Heart right ventricle (tissue), 16 donors: ENCODE measurements at places on chromosomes 13 and 19. TPM values are rescaled to one million over a fixed set of nuclear protein-coding genes. Genes with fewer than 3 reads are reported as not detected.
A peak's percentile ranks its signal among the peaks of the same experiment; 100 is the strongest.

DNA sequence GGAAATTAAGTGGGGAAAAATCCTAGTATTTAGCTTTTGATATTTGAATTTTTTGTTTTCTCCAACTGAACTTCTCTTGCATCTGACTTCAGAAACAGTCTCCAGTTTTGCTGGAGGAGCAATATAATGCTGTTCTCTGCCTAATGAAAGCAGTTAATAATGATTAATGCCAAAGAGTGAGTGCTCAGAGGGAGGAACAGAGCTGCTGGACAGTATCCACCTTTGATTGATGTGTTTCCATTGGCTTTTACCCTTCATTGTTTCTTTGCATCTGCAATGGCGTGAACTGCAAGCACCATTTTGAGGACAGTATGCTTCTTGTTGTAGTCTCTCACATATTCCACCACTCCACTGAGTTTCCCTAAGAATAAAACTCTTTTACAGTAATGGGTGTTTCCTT, 193.4 kb downstream of the ITGBL1 start:
- no peak for DNase-seq
- no peaks in the 10 kb centered on the region for H3K36me3 ChIP-seq
- no peak overlapping the region for H3K4me3 ChIP-seq
- no peak overlapping the region for H3K27ac ChIP-seq

DNA sequence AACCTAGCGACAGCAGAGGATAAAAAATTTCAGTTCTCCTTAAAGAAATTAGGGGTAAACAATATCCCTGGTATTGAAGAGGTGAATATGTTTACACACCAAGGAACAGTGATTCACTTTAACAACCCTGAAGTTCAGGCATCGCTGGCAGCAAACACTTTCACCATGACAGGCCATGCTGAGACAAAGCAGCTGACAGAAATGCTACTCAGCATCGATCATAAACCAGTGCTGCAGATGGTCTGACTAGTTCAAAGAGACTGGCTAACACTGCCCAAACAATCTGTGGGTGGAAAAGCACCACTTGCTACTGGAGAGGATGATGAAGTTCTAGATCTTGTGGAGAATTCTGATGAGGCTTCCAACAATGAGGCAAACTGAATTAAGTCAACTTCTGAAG, 19.9 kb upstream of the ACOD1 start:
- no peaks in the 10 kb centered on the region for H3K36me3 ChIP-seq
- no peaks in the 10 kb centered on the region for H3K4me1 ChIP-seq
- DNase-seq = no peak
- no peak overlapping the region for H3K27ac ChIP-seq
- H3K4me3 ChIP-seq = no peak overlapping the region

GRCh38 chr19:6472713-6473112, 8.6 kb downstream of the CRB3 start:
- no peak overlapping the region for H3K27ac ChIP-seq
- no peaks in the 10 kb centered on the region for H3K4me1 ChIP-seq
- H3K4me3 ChIP-seq = no peak overlapping the region
- peaks cover 23% of the 10 kb centered on the region for H3K27me3 ChIP-seq
- no peaks in the 10 kb centered on the region for H3K36me3 ChIP-seq

GRCh38 chr13:112066624-112067004, 335 bp upstream of the SOX1 start:
- H3K27ac ChIP-seq = no peak overlapping the region
- H3K36me3 ChIP-seq = no peaks in the 10 kb centered on the region
- H3K27me3 ChIP-seq = peaks cover 89% of the 10 kb centered on the region
- H3K4me1 ChIP-seq = peaks cover 8% of the 10 kb centered on the region
- DNase-seq = peak; percentile 55
- peak overlapping the region; percentile 38 for H3K4me3 ChIP-seq

DNA sequence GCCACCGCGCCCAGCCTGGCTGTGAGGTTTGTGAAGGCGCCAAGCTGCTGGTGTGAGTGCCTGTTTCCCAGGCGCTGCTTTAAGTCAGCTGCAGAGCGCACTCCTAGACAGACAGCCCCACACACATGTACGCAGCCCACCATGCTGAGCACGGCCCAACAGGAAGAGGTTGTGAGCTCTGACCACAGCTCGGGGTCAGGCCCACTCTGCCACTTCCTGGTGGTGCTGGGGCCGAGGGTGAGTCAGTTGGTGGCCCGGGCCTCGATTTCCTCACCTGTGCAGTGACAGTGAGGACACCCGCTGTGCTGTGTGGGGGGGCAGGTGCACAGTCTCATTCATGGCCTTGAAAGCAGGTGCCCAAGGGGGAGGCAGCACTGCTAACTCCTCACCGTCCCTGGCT, 106.7 kb downstream of the KDM4B start:
- DNase-seq = no peak
- H3K27me3 ChIP-seq = no peaks in the 10 kb centered on the region
- no peak overlapping the region for H3K27ac ChIP-seq
- peaks cover 4% of the 10 kb centered on the region for H3K36me3 ChIP-seq
- H3K4me3 ChIP-seq = no peak overlapping the region

GRCh38 chr13:22336460-22336859, 665.6 kb downstream of the FGF9 start:
- no peaks in the 10 kb centered on the region for H3K36me3 ChIP-seq
- DNase-seq = no peak
- H3K27ac ChIP-seq = no peak overlapping the region
- no peaks in the 10 kb centered on the region for H3K4me1 ChIP-seq
- no peaks in the 10 kb centered on the region for H3K27me3 ChIP-seq

DNA sequence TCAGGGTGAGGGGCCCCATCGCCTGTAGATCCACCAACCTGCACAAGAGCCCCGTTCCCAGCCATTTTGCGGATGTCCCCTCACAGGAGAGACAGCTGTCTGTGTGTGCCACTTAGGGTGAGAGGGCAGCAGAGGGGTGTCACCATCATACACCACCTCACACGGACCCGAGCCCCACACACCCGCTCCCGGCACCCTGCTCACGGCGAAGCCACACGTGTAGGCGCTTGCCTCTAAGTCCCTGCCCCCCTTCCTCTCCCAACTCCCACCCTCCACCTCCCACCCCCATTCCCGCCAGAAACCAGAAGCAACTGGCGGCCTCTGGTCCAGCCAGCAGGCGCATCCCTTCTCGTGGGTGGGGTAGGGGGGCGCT, 4.0 kb upstream of the DPF1 start:
- H3K36me3 ChIP-seq = no peaks in the 10 kb centered on the region
- no peak for DNase-seq
- peaks cover 23% of the 10 kb centered on the region for H3K4me1 ChIP-seq
- H3K27me3 ChIP-seq = peaks cover 92% of the 10 kb centered on the region
- no peak overlapping the region for H3K4me3 ChIP-seq

- H3K4me3 ChIP-seq = no peak overlapping the region
- no peaks in the 10 kb centered on the region for H3K27me3 ChIP-seq
- H3K36me3 ChIP-seq = no peaks in the 10 kb centered on the region
Measured at GRCh38 chr13:51717786-51718398, 86.1 kb downstream of the DHRS12 start.

- no peak for DNase-seq
- H3K27ac ChIP-seq = no peak overlapping the region
- no peaks in the 10 kb centered on the region for H3K4me1 ChIP-seq
- no peak overlapping the region for H3K4me3 ChIP-seq
Measured at GRCh38 chr13:25691654-25692053, 319.9 kb downstream of the ATP8A2 start.

- peaks cover 32% of the 10 kb centered on the region for H3K36me3 ChIP-seq
- no peak for DNase-seq
- no peak overlapping the region for H3K27ac ChIP-seq
- H3K4me1 ChIP-seq = peaks cover 7% of the 10 kb centered on the region
- no peak overlapping the region for H3K4me3 ChIP-seq
Measured at GRCh38 chr19:5017235-5017634, 48.3 kb downstream of the KDM4B start.

DNA sequence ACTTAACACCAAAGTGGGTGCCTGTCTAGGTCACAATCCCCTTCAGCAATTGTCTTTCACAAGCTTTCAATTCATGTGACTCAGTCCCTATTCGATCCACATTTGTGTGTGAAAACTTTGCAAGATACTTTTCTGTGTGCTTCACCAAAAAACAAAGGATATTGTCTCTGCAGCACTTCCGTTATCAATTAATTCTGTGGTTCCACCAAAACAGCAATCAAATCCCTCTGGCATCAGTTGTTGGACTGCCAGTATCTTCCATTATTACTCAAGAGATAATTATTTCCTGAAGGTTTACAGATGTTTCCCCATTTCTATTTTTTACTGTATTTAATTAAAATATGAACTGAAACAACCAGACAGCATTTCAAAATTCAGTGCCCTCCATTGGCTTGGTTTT, 481.4 kb downstream of the SUCLA2 start:
- DNase-seq = no peak
- no peaks in the 10 kb centered on the region for H3K27me3 ChIP-seq
- H3K4me1 ChIP-seq = no peaks in the 10 kb centered on the region
- no peak overlapping the region for H3K4me3 ChIP-seq

GRCh38 chr13:73111331-73111730, 52.5 kb downstream of the KLF5 start:
- H3K4me3 ChIP-seq = no peak overlapping the region
- no peaks in the 10 kb centered on the region for H3K27me3 ChIP-seq
- H3K27ac ChIP-seq = no peak overlapping the region
- H3K4me1 ChIP-seq = no peaks in the 10 kb centered on the region
- no peak for DNase-seq

- no peak overlapping the region for H3K27ac ChIP-seq
- no peaks in the 10 kb centered on the region for H3K27me3 ChIP-seq
- no peak overlapping the region for H3K4me3 ChIP-seq
- H3K4me1 ChIP-seq = no peaks in the 10 kb centered on the region
- DNase-seq = no peak
Measured at GRCh38 chr13:70666883-70667556, 558.8 kb upstream of the KLHL1 start.

GRCh38 chr19:33187183-33187540, 7.0 kb upstream of the LRP3 start:
- no peaks in the 10 kb centered on the region for H3K36me3 ChIP-seq
- no peaks in the 10 kb centered on the region for H3K27me3 ChIP-seq
- DNase-seq = no peak

DNA sequence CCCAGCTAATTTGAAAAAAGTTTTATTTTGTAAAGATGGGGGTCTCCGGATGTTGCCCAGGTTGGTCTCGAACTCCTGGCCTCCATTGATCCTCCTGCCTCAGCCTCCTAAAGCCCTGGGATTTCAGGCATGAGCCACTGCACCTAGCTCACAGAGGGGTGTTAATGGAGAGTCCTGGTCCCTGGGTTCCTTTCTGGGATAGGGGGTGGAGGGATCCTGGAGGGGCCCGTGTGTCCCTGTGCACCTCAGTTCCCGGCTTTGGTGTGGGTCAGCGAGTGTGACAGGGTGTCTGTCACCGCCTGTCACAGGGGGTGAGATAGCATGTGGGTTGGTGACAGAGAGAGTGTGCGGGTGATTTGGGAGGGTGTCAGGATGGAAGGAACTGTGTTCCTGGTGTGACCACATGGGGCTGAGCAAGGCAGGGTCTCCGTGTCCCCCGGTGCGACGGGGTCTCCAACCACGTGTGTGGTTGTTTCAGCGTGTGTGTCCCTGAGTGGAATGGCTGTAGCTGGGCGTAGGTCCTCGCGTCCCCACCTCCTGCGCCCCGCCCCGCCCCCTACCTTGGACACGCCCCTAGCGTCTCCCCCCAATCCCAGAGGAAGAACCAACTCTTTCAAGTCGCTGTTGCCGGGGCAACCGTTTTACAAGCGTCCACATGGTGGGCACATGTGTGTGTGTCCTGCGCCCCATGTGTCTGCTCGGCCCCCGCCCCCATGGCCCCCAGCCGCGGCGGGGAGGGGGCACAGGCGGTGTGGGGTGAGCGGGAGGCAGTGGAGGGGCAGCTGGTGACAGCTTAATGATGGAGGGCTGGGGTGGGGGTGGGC, 2.9 kb upstream of the NRTN start:
- no peak overlapping the region for H3K27ac ChIP-seq
- peaks cover 79% of the 10 kb centered on the region for H3K27me3 ChIP-seq
- no peaks in the 10 kb centered on the region for H3K36me3 ChIP-seq
- no peak overlapping the region for H3K4me3 ChIP-seq

DNA sequence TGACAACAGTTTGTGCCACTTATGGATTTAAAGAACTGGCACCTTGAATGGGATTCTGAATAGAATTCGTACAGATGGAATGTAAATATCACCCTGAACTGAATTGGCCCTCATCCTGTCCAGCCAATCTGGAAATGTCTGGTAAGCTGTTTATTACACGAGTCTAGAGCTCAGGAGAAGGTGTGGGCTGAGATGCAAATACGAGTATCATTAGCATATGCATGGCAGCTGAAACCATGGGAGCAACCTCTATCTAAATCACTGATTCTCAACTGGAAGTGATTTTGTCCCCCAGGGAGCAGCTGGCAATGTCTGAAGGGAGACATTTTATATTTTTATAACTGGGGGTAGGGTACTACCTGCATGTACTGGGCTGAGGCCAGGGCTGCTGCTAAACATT, 15.6 kb upstream of the VWA8 start:
- no peaks in the 10 kb centered on the region for H3K27me3 ChIP-seq
- no peak overlapping the region for H3K4me3 ChIP-seq
- H3K36me3 ChIP-seq = no peaks in the 10 kb centered on the region
- no peak for DNase-seq
- H3K27ac ChIP-seq = no peak overlapping the region
- no peaks in the 10 kb centered on the region for H3K4me1 ChIP-seq

GRCh38 chr13:71290963-71291841, 575.8 kb downstream of the DACH1 start:
- H3K4me1 ChIP-seq = peaks cover 10% of the 10 kb centered on the region
- no peaks in the 10 kb centered on the region for H3K36me3 ChIP-seq
- peak; percentile 55 for DNase-seq
- H3K27me3 ChIP-seq = no peaks in the 10 kb centered on the region
- H3K4me3 ChIP-seq = peak overlapping the region; percentile 54
- H3K27ac ChIP-seq = peak overlapping the region; percentile 78

DNA sequence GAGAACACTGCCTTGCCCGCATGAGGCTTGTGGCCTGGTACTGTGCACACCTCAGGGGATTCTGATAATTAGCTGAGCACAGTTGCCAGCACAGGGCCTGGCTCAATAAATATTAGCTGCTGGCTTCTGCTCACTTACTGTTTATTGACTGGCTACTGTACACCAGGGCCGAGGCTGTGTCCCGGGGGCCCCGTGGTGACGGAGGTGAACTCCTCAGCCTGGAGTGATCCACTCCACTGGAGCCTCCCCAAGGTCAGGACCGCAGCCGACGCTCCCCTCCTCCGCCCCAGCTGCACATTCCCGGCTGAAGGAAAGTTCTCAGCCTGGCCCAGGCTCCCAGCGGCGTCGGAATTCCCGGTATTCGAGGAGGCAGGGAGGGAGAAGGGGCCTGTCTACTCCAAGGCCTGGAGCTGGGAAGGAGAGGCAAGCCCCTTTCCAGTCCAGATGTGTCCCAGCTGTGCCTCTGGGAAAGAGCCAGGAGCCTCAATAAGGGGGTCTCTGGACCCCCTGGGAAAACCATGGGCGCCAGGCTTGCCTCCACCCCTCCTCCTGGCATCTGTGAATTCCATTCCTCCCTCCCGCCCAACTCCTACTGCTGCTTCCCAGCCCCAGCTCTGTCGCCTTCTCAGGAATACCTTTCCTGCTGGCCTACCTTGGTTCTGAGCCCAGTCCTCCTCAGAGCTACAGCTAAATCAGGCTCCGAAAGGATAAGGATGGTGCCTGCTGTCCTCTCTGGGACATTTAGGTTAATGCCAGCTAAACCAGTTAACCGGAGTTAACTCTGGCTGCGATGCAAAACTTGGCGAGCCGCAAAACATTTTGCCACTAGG, 7.3 kb downstream of the RPS16 start:
- H3K27ac ChIP-seq = peak overlapping the region; percentile 78
- H3K4me3 ChIP-seq = no peak overlapping the region
- H3K27me3 ChIP-seq = no peaks in the 10 kb centered on the region
- DNase-seq = peak; percentile 77
- peaks cover 42% of the 10 kb centered on the region for H3K4me1 ChIP-seq

ADAMTSL5 gene
- total RNA-seq = 40.8 TPM

LYPD3 gene
- total RNA-seq = 0.14 TPM
